GM04503 (cell line): ENCODE measurements at places on chromosomes 13 and 19.

DNA sequence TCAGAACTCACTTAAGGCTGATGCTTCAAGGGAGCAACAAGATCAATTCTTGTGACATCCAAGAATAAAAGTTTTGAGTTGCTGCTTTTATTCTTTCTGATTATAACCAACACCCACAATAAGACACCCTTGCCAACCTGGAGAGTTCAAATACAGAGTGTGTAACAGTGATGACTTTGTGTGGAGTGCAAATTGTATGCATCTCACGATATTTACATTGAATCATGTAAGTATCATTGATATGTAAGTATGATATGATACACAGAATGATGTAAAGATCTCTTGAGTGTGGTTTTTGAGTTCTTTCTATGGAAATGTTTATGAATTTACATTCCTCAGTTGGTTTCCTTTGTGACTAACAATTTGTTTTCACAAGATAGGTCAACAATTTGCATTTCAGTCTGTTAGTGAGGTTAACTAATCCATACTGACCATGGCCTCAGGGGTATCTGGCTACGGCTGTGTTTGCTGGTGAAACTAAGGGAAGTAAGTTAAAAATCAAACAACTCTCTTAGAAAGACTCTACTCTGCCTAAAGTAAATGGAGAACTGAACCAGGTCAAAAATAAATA lies 12.4 kb downstream of the LHFPL6 start:
- no peak for DNase-seq

- peak; percentile 11 for DNase-seq
Measured at GRCh38 chr19:4454747-4455718, 2.6 kb downstream of the UBXN6 start.

DNA sequence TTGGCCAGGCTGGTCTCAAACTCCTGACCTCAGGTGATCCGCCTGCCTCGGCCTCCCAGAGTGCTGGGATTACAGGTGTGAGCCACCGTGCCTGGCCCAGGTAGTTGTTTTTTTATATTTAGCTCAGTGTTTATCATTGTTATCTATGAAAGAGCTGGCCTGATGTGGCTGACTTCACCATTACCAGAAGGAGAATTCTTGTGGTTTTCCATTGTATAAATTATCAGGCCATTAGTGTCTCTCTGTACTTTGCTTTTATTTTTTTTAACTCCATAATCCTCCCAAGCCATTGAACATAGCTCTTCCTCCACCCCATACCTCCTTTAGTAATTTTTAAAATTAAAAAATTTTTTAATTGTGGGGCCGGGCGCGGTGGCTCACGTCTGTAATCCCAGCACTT lies 24.2 kb downstream of the CERS4 start:
- DNase-seq: no peak

DNA sequence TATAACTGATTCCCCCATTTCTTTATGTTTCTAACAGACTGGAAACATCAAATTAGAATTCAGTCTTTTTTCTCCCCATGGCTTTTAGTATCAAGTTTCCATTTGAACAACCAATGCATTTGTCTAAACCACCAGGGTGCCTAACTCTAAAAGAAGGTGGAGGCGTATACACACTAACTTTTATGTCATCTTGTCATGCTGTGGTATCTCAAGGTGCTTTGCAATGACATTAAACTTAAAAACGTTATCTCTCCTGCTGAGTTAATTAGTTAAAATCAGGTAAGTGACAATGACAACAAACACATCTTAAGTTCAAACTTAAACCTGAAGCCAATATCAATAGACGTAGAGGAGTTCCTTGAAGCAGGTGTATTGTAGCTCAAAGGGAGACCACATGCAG lies 1001.7 kb downstream of the PCDH17 start:
- no peak for DNase-seq

- no peak for DNase-seq
Measured at GRCh38 chr13:24103782-24104372, 56.6 kb upstream of the SPATA13 start.

DNA sequence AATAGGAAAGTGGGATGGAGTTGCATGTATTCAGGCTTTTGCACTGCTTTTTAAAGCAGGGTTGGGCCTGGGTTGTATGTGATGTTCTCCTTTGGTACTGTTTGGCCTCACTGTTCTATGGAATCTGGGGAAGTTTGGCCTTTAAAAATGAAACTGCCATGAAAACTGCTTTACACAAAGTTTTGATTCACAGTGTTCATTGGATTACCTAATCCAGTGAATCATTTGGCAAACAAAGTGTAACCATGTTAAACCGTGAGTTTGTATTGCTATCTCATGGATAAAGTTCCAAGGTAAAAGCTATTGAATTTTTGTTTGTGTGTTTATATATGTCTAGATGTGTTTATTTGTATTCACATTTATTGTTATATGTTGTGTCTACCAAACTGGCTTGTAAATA lies 1658.6 kb downstream of the OLFM4 start:
- no peak for DNase-seq

DNA sequence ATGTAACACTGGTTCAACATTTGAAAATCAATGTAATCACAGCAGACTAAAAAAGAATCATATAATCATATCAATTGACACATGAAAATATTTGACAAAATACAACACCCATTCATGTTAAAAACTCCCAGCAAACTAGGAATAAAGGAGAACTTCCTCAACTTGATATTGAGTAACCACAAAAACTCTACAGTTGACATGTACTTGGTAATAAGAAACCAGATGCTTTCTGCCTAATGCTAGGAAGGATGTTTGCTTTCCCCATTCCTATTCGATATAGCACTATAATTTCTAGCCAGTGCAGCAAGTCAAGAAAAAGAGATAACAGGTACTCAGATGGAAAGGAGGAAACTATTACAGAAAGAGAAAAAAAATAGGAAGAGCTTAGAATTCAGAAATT lies 26.9 kb downstream of the UFM1 start:
- DNase-seq: no peak

GRCh38 chr19:13849991-13850909 lies 26.7 kb upstream of the NANOS3 start:
- DNase-seq: no peak

DNA sequence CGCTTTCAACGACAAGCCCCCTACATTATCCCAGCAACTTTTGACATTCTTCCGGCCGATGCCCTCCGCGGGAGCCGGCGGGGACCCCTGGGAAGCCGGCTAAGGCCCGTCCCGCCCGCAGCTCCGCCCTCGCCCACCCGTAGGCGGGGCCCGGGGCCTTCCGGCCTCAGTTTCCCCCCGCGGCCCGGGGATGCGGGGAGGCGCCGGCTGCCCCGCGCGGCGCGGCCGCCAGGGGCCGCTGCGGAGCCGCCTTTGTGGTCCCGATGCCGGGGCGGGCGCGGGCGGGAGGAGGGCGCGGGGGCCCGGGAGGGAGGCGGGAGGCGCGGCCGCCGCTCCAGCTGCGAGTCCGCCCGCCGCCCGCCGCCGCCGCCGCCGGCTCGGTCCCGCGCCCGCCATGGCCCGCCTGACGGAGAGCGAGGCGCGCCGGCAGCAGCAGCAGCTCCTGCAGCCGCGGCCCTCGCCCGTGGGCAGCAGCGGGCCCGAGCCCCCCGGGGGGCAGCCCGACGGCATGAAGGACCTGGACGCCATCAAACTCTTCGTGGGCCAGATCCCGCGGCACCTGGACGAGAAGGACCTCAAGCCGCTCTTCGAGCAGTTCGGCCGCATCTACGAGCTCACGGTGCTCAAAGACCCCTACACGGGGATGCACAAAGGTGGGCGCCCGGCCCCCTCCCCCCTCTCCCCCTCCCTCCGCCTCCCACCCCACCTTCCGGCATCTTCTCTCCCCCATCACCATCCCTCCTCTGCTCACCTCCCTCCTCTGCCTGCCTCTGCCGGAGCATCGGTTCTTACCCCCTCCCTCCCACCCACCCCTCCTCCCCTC lies at the start of gene CELF5:
CELF5 (plus strand) TSS at position 316 of the 823 bp plus-strand sequence; CDS start at position 395, 79 bp downstream.
- no peak for DNase-seq

GRCh38 chr13:113427562-113428468 lies 25.5 kb downstream of the ADPRHL1 start:
- no peak for DNase-seq

GRCh38 chr13:80901111-80901510 lies 560.2 kb upstream of the SPRY2 start:
- no peak for DNase-seq

GRCh38 chr13:59643906-59644626 lies 519.7 kb downstream of the DIAPH3 start:
- DNase-seq: no peak

- no peak for DNase-seq
Measured at GRCh38 chr19:17931532-17932191, 1.2 kb upstream of the CCDC124 start.

DNA sequence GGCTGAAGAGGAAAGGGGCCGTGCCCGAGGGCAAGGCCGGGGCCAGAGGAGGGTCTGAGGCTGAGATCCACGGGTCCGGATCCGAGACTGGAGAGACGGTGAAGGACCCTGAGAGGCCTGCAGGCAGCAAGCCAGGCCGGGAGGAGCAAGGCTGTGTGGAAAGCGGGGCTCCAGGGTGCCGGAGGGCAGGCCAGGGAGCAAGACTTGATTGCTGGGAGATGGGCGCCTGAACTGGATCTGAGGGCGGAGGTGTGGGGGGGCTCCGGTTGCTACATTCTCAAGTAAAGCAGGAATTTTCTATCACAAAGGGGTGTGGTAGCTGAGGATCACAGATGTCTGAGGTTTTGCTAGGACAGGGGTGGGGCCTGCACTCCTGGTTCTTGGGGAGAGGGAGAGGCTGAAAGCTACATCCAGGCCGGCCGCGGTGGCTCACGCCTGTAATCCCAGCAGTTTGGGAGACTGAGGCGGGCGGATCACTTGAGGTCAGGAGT lies 3.8 kb downstream of the MAMSTR start:
- DNase-seq: no peak

- DNase-seq: no peak
Measured at GRCh38 chr13:67877031-67877430, 646.9 kb upstream of the PCDH9 start.

DNA sequence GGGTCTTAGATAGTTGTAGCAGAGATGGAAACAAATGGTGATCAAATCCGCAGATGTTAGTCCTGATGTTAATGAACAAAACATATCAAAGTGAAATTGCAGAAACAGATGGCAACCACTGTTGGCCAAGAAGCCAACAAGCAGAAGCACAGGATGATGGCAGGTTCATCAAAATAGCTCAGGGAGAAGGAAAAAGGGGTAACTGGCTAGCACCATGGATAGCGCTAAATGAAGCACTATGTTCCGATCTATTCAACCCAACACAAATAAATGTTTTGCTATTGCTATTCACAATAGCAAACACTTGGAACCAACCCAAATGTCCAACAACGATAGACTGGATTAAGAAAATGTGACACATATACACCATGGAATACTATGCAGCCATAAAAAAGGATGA lies 413.7 kb downstream of the FGF14 start:
- no peak for DNase-seq

DNA sequence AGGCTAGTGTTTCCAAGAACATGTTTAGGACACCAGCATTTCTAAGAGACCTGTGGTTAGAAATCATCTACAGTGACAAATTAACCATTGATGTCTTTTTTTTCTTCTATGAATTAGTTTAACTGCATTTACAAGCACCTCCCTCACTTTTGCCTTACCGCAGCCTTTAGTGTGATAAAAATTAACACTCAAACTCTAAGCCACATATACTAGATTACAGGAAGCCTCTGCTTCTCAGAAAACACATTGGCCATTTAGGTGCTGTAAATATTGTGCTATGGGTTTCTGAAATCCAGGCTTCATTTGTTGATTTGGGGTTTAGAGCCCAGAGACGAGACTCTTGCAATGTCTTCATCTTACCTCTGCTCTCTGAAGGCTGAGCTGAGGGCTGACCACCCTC lies 34.6 kb upstream of the OLFM4 start:
- no peak for DNase-seq

GRCh38 chr19:31263328-31263727 lies 85.9 kb downstream of the TSHZ3 start:
- DNase-seq: no peak
